ENCODE measurements at places on chromosomes 1 and 21.

GRCh38 chr1:213507472-213508223, 456.6 kb downstream of the RPS6KC1 start:
- DNase-seq = no peak

GRCh38 chr1:97875996-97876395, 44.8 kb downstream of the DPYD start:
- no peak for DNase-seq

- no peak for DNase-seq
Observed at GRCh38 chr1:7471836-7472235, 299.3 kb upstream of the VAMP3 start.

GRCh38 chr1:188715566-188715965, 1762.1 kb downstream of the BRINP3 start:
- DNase-seq = no peak

DNA sequence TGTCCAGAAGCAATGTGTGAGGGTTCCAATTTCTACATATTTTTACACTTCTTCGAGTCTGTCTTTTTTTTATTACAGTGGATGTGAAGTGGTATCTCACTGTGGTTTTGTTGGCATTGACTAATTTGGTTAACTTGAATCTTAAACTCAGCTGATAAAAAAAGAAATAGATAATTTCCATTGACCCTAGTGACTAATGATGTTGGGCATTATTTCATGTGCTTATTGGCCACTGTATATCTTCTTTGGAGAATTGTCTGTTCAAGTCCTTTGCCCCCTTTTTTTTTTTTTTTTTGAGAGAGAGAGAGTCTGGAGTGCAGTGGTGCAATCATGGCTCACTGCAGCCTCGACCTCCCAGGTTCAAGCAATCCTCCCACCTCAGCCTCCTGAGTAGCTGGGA, 33.3 kb upstream of the NBPF3 start:
- no peak for DNase-seq

DNA sequence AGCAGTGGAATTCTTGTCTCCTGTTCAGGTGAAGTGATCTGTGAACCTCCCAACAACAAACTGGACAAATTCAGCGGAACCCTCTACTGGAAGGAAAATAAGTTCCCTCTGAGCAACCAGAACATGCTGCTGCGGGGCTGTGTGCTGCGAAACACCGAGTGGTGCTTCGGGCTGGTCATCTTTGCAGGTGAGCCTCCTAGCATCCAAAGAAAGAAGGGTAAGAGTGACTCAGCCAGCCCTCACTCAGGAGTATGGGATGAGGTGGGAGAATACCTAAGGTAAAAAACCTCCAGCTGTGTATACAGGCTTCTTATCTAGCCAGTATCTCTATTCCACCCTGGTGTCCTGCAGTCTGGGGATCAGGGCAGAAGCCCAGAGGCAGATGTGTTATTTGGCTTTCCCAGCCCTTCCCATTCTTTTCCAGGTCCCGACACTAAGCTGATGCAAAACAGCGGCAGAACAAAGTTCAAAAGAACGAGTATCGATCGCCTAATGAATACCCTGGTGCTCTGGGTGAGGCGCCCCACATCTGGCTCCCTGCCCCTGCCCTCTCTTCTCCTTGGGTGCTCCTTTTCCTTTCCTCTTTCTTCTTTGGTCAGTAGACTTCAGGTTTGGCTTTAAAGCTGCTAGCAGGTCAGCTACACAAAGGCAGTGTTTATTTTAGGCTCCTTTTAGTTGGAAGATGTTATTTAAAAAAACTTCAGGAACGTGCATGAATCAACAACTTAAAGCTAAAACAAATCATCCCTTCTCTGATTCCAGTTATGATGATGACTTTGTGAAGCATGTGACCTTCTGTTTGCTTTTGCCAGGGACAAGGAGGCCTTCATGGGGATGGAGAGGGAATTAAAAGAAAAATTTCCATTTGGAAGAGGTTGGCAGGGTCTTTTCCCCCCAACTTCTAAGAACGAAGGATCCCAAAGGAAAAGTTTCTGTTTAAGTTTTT, 9.0 kb downstream of the ATP8B2 start:
- DNase-seq = no peak

DNA sequence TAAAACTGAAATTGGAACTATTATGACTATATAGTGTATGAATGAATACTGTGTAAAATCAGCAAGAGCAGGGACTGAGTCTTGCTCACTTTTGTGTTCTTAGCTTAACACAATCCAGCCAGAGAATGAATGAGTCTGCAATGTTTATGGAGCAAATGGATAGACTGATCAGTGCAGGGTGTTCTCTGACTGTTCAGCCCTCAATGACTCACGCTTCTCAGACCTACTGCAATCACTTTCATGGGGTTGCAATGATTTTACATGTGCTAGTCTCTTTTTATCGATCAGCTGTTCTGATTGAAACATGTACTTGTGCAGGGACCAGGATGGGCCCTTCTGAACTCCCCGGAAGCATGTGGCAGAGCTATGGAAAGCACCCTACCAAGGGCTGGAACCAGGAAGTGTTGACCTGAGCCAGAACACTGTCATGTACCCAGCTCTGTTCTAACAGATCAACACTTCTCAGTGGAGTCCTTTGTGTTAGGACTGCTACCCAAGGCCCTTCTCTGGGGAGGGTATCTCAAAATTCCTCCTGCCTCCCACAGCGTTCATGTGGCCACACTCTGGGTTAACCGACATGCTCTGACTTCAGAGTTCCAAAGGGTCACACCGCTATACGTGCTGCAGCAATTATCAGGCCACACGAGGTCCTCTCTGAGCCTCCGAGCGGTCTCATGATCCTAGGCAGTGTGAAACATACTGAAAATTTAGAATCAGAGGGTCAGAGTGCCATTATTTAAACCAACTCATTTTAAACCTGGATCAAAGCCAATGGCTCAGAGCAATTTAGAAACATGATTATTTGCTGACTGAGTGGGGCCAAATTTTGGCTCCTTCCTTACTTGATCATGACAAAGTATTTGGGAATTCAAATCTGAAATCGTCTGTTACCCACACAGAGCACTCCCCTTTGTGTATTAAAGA, 35.2 kb downstream of the GRIK1 start:
- no peak for DNase-seq

DNA sequence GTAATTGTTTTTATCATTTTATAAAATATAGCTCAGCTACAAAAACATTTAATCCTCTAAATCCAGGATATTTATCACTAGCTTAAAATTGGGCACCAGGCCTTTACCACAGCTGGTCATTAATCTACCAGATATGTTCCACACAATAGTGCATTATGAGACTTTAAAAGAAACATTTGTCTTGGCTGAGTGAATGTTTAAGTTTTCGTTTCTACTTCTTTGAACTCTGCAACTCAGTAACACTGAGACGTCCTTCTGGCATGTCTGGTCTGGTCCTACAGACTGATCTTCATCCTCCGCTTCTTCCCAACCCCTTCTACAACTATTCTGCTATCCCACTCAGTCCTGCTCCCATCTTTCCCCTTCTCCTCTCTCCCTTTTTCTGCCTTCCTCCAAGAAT, 296.2 kb downstream of the NEGR1 start:
- DNase-seq = no peak

DNA sequence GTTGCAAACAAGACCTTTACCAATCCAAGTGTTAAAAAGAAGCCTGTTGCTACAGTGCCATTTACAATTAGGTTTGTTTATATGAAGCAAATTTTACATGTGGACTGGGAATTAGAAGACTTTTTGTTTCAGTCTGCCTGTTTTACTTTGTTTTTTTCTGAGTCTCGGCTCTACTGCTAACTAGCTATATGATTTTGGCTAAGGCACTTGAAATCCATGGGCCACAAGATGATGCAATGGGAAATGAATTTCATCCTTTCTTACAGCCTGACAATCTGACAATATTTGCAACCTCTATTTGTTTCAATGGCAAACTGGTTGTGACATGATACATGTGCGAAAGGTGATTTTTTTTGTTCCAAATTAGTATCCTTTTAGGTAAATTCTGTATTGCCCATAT, 3.7 kb upstream of the PEX11B start:
- DNase-seq = no peak

GRCh38 chr1:245716561-245716960, 561.8 kb downstream of the KIF26B start:
- DNase-seq = no peak

DNA sequence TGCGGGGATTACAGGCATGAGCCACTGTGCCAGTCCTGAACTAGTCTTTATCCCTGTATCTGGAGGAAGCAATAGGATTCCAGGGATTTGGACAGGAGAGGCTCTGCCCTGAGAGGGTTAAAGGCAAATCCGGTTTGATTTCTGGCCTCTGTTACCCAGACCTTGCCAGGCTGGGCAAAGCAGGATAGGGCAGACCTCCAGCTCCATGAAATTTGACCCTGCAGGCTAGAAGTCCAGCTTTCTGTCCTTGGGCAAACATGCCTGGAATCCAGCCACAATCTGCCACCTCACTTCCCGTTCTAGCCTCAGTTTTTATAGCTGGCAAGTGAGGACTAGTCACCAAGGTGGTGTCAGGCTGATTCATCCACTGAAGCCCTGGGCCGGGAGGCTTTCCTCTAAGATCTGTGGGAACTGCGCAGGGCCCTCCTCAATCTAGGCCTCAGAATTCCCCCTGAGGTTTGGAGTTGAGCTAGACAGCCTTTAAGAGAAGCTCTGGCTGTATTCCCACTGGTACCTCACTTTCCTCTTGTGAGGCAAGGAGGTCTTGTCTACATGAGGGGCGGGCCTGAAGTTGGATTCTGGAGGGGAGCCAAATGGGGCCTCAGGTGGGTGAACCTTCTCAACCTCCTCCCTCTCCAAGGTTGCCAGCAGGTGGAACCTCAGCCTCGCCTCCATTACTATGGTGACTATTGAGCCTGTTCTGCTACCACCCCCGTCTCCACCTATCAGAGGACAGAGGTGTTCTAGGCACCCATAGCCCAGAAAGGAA, 7.0 kb upstream of the P3R3URF start:
- no peak for DNase-seq

- no peak for DNase-seq
Observed at GRCh38 chr1:58312971-58313563, 233.5 kb downstream of the OMA1 start.

GRCh38 chr1:60547821-60548220, 474.3 kb upstream of the C1orf87 start:
- DNase-seq = no peak

- DNase-seq = no peak
Observed at GRCh38 chr1:228902781-228903433, 167.6 kb downstream of the RHOU start.

- DNase-seq = no peak
Observed at GRCh38 chr21:46549650-46550049, 55.2 kb downstream of the S100B start.

DNA sequence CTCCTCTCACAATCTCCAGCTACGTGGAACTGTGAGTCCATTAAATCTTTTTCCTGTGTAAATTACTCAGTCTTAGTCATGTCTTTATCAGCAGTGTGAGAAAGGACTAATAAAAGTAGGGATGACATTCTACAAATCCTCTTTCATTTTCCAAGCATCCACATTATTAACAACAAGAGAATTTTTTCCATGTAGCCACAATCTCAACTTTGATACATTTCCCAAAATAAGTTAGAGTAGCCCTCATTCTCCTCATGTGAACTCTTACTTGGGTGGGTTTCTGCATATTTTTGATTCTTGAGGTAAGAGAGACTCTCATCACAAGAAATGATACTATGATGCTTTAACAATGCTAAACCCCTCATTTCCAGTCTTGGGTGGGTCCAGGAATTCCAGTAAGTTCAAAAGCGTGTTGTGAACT, 52.8 kb downstream of the TNFSF18 start:
- DNase-seq = no peak

GRCh38 chr1:26700711-26701110, 4.9 kb downstream of the ARID1A start:
- DNase-seq = no peak

- no peak for DNase-seq
Observed at GRCh38 chr1:206979379-206980043, 9.3 kb upstream of the FCAMR start.

GRCh38 chr1:176983731-176984130, 180.8 kb downstream of the ASTN1 start:
- no peak for DNase-seq

- DNase-seq = no peak
Observed at GRCh38 chr1:41576620-41577019, 92.1 kb upstream of the EDN2 start.

- DNase-seq = no peak
Observed at GRCh38 chr1:235336903-235337302, 8.5 kb downstream of the GGPS1 start.

DNA sequence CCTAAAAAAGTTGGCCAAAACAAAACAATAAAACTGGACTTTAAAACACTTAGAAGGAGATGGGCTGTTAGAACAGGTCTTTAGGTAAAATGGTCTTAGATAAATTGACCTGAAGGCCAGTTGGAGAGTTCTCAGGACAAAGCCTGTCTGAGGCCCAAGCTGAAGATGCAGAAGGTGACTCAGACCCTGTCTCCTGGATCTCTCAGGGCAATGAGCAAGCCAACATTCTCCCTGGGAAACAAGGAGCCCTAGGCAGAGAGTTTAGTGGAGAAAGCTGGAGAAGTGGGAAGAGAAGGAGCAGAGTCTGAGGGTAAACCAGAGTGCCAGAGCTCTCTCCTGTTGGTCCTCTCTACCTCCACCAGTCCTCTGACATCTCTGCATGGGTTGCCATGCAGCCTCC, 70.1 kb downstream of the FCRL5 start:
- DNase-seq = no peak

GRCh38 chr1:236465959-236466303, 57.9 kb upstream of the LGALS8 start:
- DNase-seq = no peak

GRCh38 chr1:204670152-204670927, 15.2 kb downstream of the LRRN2 start:
- no peak for DNase-seq

- no peak for DNase-seq
Observed at GRCh38 chr1:14517841-14518180, 80.7 kb upstream of the KAZN start.

- DNase-seq = no peak
Observed at GRCh38 chr1:5913876-5914275, 78.3 kb downstream of the NPHP4 start.

GRCh38 chr1:154810571-154810970, 59.5 kb downstream of the KCNN3 start:
- no peak for DNase-seq

DNA sequence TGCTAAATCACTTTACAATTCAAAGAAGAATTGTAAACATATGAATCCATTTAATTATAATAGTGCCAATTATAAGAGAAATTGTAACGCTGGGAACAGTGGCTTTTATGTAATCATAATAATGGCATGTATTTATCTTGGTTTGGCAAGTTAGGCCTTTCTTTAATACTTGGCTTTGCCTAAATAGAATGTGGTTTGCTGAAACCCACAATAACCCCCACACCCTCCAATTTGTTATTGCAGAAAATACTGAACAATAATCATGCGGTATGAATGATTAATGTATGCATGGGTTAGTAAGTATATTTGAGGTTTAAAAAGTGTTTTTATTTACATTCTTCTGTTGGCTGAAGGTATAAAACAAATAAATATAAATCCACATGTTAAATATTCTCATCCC, 138.2 kb downstream of the NFIA start:
- DNase-seq = no peak

DNA sequence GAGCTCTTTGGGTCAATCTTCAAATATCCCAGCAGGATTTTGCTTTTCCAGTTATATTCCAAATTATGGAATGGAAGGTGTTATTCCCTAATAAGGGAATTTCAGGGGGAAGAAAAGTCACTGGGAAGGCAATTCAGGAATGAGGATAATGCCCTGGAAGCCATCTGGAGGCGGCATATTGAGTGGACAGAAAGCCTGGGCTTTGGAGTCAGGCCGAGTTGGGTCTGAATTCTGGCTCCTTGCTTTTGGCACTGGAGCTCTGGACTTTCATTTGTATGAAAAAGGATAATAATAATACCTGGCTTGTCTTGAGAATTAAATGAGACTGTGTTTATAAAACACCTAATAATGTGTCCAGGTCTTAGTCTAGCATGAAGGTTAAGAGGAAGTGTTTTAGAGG, 16.5 kb downstream of the GREM2 start:
- DNase-seq = no peak

All from stimulated activated CD4-positive, alpha-beta T cell treated with anti-CD3 and anti-CD28 coated beads, TNF-alpha, amount 100 ng/mL, for 4 hours (primary cell).